ENCODE measurements at places on chromosomes 11 and 22. TPM values are rescaled to one million over a fixed set of nuclear protein-coding genes. Genes with fewer than 3 reads are reported as not detected.

DNA sequence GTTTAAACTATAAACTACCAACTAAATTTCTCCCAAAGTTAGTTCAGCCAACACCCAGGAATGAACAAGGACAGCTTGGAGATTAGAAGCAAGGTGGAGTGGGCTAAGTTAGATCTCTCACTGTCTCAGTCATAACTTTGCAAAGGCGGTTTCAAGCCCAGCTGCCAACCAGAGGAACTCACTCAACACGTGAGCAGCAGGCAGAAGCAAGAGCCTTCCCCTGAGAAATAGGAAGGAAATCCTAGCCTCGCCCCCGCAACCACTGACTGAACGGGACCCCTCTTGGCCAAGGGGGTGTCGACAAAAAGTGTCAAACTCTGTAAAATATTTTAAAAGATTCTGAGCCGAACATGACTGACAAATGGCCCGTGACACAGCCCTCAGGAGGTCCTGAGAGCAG lies 4.4 kb upstream of the KRTAP5-9 start:
- DNase-seq = no peak

DNA sequence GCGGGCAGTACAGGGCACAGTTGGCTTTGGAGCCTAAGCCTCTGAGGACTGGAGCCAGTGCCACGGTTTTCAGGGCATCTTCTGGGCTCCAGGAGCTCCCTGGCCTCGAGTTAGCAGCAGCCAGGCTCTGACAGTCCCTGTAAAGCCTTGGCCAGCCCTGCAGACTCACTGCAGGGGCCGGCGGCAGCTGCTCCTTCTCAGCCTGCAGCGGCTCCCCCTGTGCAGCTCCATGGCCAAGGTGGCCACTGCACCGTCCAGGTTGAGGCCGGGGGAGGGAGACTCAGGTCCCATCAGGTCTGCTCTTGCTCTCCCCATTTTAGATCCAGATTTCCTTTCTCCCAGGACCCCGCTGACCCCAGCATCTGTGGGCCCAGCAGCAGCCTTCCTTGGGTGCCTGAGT lies 1461.1 kb downstream of the BRD1 start:
- no peak for DNase-seq

- DNase-seq = no peak
Measured at GRCh38 chr11:68229601-68230000, 16.5 kb upstream of the KMT5B start.

- DNase-seq = no peak
Measured at GRCh38 chr11:92192141-92192540, 32.5 kb upstream of the FAT3 start.

- DNase-seq = no peak
Measured at GRCh38 chr22:21819183-21819770, 48.2 kb downstream of the MAPK1 start.

- no peak for DNase-seq
Measured at GRCh38 chr11:61264371-61264770, 23.4 kb downstream of the PGA5 start.

- no peak for DNase-seq
Measured at GRCh38 chr11:87325490-87325872, 287.7 kb downstream of the TMEM135 start.

DNA sequence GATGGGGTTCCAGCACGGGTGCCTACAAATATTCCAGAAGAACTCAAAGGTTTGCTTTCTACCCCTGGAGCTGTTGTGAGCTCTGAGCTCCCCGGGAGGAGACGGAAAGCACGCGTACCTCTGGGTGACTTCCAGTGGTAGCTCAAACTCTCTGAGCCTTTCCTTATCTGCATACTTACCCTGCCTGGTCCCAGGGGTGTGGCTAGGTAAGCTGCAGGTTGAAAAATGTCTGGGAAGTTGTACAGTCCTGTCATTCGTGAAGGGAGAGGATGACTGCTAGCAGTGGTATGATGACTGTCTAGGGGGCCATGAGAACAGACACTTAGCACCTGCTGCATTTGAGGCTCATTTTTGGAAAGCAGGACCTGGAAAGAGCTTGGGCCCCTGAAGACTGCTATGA lies 111.5 kb downstream of the DSCAML1 start:
- DNase-seq = no peak

GRCh38 chr11:119472856-119473222 lies 49.9 kb upstream of the THY1 start:
- no peak for DNase-seq

GRCh38 chr11:128262463-128263345 lies 324.7 kb downstream of the ETS1 start:
- DNase-seq = no peak

GRCh38 chr11:122847466-122847865 lies 9.2 kb downstream of the CRTAM start:
- DNase-seq = no peak

GRCh38 chr11:116467823-116468222 lies 305.0 kb downstream of the BUD13 start:
- no peak for DNase-seq

DNA sequence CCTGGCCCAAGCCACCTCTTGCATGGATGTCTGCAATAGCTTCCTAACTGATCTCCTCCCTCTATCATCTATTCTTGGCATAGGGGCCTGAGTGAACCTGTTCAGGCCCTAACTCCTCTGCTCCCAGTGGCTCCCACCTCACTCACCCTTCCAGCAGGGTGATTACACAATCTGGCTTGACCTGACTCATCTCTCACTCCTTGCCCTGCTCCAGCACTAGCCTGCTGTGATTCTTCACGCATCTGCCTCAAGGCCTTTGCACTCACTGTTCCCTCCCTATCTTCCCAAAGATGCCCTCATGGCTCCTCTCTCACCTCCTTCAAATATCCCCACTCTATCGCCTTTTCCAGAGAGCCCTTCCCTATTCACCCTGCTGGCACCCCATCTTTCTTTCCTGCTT lies 10.5 kb downstream of the SCN4B start:
- no peak for DNase-seq

GRCh38 chr11:18836417-18836816 lies 44.8 kb upstream of the PTPN5 start:
- DNase-seq = no peak

GRCh38 chr11:208917-209260 lies 1.4 kb downstream of the RIC8A start:
- DNase-seq = no peak

- no peak for DNase-seq
Measured at GRCh38 chr11:19753451-19754106, 40.9 kb downstream of the NAV2 start.

DNA sequence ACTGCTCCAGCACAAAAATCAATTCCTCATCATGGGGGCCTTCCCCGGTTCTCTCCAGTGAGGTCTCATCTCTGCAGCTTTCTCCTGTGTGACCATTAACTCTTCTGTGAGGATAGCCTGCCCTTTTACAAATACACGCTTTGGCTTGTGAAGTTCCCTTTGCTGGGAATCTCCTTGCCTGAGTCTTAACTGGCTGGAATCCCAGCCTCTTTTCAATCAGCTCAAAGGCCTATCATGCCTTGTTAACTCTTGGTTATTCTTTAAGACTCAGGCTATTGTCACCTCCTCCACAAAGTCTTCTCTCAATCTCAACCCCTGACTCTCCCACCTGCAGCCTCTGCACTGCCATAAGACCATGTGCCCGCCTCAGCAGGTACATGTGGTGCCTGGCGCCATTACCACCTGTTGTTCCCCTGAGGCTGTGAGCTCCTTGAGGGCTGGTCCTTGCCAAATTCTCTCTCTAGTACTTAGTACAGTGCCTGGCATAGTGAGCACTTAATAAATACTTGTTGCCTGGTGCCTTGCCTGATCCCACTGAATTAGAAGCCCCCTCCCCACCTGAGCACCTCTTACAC lies 128.2 kb downstream of the ST3GAL4 start:
- no peak for DNase-seq

- DNase-seq = no peak
Measured at GRCh38 chr11:2919188-2919587, 10.0 kb downstream of the PHLDA2 start.

GRCh38 chr11:17353821-17354600 lies 2.4 kb downstream of the NCR3LG1 start:
- DNase-seq = no peak

The MPEG1 gene
- 0.68 TPM for polyA plus RNA-seq

The SAAL1 gene
- 8.8 TPM for polyA plus RNA-seq

The ISX gene
- not detected for polyA plus RNA-seq

The CRYBB1 gene
- 0.14 TPM for polyA plus RNA-seq

The OR2D2 gene
- not detected for polyA plus RNA-seq

The RBMXL2 gene
- not detected for polyA plus RNA-seq

The UBASH3B gene
- 0.56 TPM for polyA plus RNA-seq

The SPINDOC gene
- polyA plus RNA-seq = 8.3 TPM

The GPHA2 gene
- 4.2 TPM for polyA plus RNA-seq

The CHRNA10 gene
- 3.1 TPM for polyA plus RNA-seq

The PRDM10 gene
- polyA plus RNA-seq = 2.8 TPM

The SCN2B gene
- 0.04 TPM for polyA plus RNA-seq

The SSTR3 gene
- polyA plus RNA-seq = 8.7 TPM

The ACTN3 gene
- not detected for polyA plus RNA-seq
